ENCODE measurements at places on chromosomes 7 and 10.

GRCh38 chr10:62109587-62110293 lies 158.9 kb downstream of the RTKN2 start:
- DNase-seq: no peak

GRCh38 chr10:50554376-50554994 lies 69.3 kb downstream of the SGMS1 start:
- DNase-seq: no peak

DNA sequence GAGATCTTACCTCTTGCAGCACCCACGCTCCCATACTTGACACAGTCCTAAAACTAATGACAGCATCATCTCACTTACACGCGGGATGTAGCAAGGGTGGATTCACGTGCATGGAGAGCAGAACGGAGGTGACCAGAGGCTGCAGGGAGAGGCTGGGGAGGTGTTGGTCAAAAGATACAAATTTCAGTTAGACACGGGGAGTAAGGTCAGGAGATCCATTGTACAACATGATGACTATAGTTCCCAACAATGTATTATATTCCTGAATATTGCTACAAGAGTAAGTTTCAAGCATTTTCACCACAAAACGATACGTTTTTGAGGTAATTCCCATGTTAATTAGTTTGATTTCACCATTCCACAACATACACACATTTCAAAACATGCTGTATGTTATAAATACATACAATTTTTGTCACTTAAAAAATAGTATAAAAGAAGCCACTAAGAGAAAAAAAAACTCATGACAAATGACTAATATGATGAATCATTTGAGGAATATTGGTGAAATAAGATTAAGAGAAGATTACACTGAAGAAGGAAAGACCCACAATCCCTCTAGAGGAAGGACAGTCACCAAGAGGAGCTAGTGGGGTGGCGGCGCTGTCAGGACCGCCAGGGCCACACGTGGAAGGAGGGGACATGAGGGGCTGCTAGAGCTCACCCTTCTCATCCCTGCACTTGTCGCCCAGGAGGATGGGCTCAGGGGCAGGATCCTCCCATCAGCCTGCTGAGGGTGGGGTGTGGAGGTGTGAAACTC lies 49.4 kb upstream of the EGFR start:
- DNase-seq: no peak

GRCh38 chr10:76453997-76454396 lies 1022.6 kb downstream of the LRMDA start:
- no peak for DNase-seq

- no peak for DNase-seq
These were observed 58.7 kb downstream of the AOC1 start for GRCh38 chr7:150910996-150911422.

GRCh38 chr7:157485361-157485831 lies 148.6 kb downstream of the DNAJB6 start:
- DNase-seq: no peak

DNA sequence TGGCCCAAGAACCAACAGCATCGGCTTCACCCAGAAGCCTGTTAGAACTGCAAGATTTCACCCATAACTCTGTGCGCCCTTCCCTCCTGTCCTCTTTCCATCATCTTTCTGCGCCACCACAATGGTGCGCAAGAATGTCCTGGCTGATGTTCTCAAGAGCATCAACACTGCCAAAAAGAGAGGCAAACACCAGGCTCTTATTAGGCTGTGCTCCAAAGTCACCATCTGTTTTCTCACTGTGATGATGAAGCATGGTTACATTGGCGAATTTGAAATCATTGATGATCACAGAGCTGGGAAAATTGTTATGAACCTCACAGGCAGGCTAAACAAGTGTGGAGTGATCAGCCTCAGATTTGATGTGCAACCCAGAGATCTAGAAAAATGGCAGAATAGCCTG lies 115.2 kb upstream of the FGFR2 start:
- no peak for DNase-seq
